ENCODE measurements at places on chromosomes 2 and 18.

- DNase-seq = no peak
Measured at GRCh38 chr2:134327367-134327766, 73.5 kb downstream of the MGAT5 start.

DNA sequence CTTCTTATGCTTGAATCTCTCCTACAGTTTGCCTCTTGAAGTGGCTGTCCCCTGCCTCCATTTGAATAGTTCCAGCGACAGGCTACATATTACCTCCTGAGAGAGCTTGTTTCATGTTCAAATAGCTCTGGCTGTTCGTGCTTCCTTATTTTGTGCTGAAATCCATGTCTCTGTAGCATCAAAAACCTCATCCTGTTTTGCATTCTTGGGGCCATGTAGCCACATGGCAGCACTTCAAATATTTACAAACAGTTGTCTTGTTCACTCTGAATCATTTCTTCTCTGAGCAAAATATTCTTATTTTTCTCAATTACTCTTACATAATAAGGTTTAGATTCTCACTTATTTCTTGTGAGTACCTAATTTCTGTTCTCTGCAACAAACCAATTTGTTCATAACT, 1243.1 kb upstream of the NXPH2 start:
- DNase-seq = no peak

GRCh38 chr2:111216811-111217652, 96.3 kb downstream of the BCL2L11 start:
- DNase-seq = peak; percentile 47

DNA sequence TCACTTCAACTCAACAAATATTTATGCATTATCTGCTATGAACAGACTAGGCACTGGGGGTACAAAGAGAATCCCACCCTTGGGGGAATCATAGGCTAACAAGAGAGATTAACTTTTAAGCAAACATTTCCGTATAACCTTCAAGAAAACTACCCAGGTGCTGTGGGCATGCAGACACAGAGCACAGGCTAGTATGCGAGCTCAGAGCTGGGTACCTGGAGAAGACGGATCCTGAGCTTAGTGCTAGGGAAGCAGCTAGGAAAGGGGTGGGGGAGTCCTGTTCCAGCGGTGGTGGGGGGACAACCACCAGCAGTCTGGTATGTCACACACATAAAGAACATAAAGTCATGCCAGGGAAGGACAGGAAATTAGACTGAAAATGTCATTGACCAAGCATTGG, 17.5 kb upstream of the DSG3 start:
- DNase-seq = no peak

- no peak for DNase-seq
Measured at GRCh38 chr2:84126530-84126929, 332.6 kb downstream of the SUCLG1 start.

DNA sequence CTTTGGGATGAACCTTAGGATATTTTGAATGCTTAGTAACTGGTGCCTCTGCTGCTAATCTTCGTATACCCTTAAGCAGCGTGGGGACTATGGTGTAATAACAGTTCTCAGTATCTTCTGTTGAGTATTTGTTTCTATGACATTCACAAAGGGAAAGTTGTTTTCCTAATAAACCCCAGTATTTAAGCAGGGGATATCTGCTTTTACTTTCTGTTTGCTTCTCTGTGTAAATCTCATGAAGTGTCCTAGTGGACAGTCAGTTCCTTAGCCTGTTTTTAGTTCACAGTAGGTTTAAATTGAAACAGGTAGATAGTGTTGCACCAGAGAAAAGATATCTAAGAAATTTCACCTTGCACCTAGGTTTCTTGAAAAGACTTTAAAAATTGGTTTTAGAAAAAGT, 14.9 kb downstream of the KIAA1328 start:
- DNase-seq = no peak

Data from natural killer cell treated with Interleukin-12 subunit alpha and Interleukin-12 subunit beta and Interleukin-15 and Interleukin-18, amount 100 ng/mL, for 72 hours (primary cell).